Renal cortical epithelial cell (primary cell): ENCODE measurements at places on chromosomes 7 and 10. TPM values are rescaled to one million over a fixed set of nuclear protein-coding genes. Genes with fewer than 3 reads are reported as not detected.

- no peak for DNase-seq
Observed at GRCh38 chr7:19336836-19337383, 191.7 kb upstream of the FERD3L start.

DNA sequence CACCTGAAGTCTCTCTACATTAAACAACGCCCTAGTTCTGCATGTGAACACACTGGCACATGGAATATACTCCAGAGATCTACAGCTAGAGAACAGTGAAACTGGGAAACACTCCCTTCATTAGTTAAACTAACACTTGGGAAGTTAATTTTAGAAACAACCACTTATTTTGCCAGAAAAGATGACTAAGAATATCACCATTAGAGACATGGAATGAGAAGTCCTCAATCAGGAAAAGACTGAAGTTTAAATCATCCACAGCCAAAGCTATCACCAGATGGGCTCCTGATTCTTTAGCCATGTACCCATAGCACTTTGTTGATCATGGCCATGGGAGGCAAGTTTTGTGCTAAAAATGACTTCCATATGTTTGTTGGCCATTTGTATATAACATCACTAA lies 719.5 kb downstream of the KCNMA1 start:
- DNase-seq: no peak

DNA sequence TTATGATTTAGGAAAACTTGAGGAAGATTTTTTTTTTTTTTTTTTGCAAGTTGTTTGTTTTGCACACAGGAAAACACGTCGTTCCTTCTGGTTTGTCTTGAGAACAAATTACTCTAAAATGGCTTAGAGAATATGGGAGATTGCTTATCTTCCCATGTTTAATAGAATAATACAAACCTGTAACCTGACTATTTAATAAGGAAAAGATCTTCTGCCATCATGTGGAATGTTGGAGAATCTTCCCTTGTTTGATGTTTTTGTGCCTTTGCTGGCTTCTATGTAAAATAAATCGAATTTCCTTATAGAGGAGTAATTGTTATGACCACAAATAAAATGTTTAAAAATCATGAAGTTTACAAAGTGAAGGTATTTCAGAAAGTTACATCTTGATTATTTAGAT lies 818.8 kb downstream of the GATA3 start:
- DNase-seq: peak; percentile 5

SPDYE9 gene
- total RNA-seq: not detected in 2 replicates

SNX10 gene
- total RNA-seq: 88.0 and 105 TPM in 2 replicates

ACSL5 gene
- 5.8 and 11.8 TPM in 2 replicates for total RNA-seq

DNA sequence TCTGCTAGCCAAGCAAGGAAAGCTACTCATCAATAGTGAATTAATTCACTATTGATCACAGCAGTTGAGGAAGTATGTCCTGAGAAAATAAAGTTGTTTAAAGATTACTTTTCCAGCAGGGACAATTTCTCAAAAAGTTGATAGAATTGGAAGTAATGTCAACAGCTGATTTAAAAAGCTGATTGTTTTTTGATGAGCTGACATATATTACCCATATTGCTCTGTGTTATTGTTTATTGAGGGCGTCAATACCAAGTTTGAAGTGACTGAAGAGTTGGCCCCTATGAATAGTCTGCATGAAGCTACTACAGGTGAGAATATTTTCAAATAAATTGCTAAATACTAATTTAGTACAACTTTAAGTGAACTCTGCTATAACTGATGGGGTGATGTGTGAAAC lies 28.0 kb downstream of the ZFAND4 start:
- no peak for DNase-seq

CUL2 gene
- total RNA-seq: 32.5 and 60.7 TPM in 2 replicates

DNA sequence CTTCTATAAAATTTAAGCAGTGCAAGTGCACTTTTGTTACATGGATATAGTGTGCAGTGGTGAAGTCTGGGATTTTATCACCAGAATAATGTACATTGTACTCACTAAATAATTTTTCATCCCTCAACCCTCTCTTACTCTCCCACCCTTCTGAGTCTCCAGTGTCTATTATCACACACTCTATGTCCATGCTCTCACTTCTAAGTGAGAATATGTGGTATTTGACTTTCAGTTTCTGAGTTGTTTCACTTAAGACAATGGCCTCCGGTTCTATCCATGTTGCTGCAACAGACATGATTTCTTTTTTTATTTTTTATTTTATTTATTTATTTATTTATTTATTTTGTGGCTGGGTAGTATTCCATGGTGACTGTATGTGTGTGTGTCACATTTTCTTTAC lies 855.9 kb upstream of the PHF14 start:
- no peak for DNase-seq

RNF148 gene
- 0.15 TPM in 1 of 2 replicates, not detected in the other for total RNA-seq

DNA sequence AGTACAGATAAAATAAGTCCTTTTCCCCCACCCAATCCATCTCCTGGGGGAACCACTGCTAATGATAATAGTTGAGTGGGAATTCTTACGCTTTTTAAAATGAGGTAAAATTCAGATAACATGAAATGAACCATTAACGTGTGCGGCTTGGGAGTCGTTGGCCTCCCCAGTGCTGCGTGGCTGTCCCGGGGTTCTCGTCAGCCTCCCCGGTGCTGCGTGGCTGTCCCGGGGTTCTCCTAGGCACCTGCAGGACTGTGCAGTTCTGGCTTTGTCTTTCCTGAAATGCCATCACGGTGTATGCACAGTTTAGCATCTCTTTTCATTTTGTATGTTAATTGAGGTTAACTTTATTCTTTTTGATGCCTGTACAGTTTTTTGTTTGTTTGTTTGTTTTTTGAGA lies 13.5 kb downstream of the SUN1 start:
- no peak for DNase-seq

GRCh38 chr7:121500360-121501058 lies 104.4 kb upstream of the FAM3C start:
- peak; percentile 77 for DNase-seq

GRCh38 chr10:23363793-23364135 lies 19.2 kb upstream of the C10orf67 start:
- no peak for DNase-seq

DNA sequence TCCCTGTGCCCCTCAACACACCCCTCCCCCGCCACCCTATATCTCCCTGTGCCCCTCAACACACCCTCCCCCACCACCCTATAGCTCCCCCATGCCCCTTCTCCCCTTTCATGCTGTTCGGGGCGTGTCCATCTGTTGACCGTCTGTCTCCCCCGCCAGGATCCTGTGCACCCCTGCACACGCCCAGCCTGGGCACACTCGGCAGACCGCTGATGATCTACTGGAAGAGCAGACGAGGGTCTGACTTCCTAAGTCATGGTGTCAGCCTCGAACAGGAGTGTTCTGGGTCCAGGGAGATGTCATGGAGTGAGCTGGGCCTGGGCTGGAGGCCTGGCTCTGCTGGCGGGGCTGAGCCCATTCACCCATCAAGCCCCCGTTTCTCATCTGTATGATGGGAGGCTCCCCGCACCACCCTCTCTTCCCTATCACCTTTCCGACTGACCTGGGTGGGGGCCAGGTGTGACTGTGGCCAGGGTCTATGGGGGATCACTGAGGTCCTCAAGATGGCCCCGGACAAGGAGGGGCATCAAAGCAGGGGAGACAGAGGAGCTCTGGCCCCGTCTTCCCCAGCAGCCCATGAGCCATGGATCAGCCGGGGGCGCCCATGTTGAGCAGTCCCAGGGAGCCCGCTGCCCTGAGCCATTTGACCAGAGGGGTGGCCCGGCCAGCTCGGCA lies 48.3 kb downstream of the PDGFA start:
- no peak for DNase-seq

- no peak for DNase-seq
Observed at GRCh38 chr10:89973326-89973725, 271.9 kb downstream of the KIF20B start.

DNA sequence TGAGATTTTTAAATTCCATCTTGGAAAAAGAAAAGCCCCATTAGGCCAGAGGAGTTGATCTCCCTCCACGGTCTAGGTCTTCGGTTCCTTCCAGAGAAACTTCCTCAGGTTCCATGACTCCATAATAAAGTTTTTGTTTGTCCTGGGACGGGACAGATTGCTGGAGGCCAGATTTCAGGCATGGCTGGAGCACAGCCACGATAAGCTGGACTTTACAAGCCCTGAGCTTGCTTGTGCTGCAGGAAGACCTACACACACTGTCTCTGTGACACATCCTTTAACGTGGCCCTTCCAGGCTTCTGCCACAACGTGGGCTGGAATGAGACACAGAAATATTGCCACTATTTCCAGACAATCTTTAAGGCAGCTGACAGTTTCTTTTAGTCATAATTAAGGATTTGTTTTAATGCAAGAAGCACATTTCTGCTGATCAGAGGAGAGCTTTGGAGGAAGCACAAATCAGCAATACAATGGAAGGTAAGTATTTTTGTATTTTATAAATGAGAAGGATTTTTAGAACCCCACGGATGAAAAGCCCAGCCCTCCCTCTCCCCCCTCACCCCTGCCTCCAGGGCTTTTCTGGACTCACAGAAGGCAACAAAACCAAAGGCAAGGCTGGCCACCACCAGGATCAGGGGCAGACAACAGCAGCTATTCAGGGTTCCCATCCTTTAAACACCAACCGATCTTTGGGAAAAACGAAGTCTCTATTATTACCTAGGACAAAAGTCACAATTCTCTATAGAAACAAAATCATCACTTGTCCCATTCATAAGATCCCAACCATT lies 6.5 kb downstream of the CTBP2 start:
- peak; percentile 68 for DNase-seq

GRCh38 chr10:99329304-99329553 lies at the start of gene CNNM1:
Gene CNNM1 (plus strand): TSS chr10:99329356. CDS start chr10:99329388, 32 bp downstream.
- DNase-seq: no peak

DNA sequence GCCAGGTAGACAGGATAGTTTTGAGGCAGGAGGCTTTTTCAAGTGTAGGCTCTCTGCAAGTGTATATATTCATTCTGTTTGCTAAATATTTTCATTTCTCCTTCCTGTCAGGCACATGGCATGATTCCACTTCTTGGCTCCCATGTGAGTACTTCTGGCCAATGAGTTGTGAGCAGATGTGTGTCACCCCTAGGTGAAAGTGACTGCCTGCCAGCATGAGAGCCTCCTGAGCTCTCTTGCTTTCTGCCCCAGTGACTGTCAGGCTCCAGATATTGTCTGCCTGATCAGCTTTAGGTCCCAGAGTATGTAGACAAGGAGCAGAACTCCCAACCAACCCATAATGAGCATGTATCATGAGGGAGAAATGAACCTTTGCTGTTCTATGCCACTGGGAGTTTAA lies 257.6 kb upstream of the NPY start:
- DNase-seq: no peak

IGFBP1 gene
- total RNA-seq: 0.15 and 0.17 TPM in 2 replicates

DNA sequence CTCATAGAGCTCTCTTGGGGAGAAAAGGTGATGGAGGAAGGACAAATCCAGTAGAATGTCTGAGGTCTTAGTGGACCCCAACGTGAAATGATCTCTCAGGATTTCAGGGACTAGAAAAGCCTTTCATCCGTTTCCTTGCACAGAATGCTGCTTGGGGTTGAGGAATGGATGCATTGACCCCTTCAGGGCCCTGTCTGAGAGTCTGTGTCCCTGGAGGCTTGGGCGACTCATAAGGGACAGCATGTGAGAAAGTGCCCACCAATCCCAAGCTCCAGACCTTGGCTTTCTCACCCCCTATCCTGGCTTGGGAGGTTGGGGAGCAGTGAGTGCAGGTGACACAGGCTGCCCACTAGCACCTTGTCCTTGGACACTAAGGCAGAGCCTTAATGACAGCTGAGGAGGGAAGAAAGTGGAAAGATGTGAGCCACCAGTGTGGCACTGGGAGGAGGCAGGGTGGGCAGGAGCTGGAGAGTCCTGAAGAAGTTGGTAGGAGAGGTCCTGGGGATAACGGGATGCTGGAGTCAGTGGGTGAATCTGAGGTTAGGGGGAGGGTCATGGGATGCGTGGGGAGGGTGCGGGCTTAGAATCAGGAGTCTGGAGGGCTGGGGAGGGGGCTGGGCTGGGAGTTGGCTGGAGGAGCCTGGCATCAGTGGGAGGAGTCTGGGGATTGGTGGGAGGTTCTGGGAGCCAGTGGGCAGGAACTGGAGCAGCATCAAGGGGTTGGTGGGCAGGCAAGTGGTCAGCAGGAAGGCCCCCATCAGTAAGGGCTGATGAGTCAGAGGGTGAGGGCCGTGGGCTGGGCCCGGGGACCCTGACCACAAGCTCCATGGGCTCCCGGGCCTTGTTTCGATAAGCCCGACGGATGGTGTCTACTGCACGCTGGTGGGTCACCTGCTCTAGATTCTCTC lies 8.6 kb downstream of the LZTS2 start:
- no peak for DNase-seq

GRCh38 chr10:132019366-132019765 lies 37.6 kb upstream of the BNIP3 start:
- DNase-seq: no peak
